Trophoblast cell (in vitro differentiated cells and primary cell): ENCODE measurements at places on chromosomes 16 and 17.

GRCh38 chr17:39704821-39705551 is 5.1 kb downstream of the ERBB2 start:
- H3K27me3 ChIP-seq = no peaks in the 10 kb centered on the region
- peak; percentile 71 for DNase-seq
- no peak overlapping the region for H3K27ac ChIP-seq
- peaks cover 27% of the 10 kb centered on the region for H3K36me3 ChIP-seq
- no peak overlapping the region for H3K4me3 ChIP-seq

DNA sequence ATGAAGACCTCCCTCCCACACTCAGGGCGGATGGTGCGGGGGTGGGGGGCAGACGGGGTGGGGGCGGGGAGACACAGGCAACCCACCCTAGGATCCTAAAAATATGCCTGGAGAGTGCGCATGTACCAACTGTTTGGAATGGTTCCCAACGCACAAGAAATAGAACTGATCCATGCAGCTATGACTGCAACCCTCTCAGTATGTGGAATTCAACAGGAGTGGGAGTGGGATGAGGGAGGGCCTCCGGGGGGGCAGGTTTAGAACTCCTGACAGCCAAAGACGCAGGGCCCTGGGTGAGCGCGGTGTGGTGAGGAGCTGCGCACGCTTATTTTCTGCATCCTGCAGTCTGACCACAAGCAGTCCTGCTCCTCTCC is 1.1 kb upstream of the P2RX5 start:
- H3K4me1 ChIP-seq = peaks cover 8% of the 10 kb centered on the region
- no peaks in the 10 kb centered on the region for H3K36me3 ChIP-seq
- peaks cover 34% of the 10 kb centered on the region for H3K27me3 ChIP-seq
- no peak for DNase-seq
- no peak overlapping the region for H3K27ac ChIP-seq

DNA sequence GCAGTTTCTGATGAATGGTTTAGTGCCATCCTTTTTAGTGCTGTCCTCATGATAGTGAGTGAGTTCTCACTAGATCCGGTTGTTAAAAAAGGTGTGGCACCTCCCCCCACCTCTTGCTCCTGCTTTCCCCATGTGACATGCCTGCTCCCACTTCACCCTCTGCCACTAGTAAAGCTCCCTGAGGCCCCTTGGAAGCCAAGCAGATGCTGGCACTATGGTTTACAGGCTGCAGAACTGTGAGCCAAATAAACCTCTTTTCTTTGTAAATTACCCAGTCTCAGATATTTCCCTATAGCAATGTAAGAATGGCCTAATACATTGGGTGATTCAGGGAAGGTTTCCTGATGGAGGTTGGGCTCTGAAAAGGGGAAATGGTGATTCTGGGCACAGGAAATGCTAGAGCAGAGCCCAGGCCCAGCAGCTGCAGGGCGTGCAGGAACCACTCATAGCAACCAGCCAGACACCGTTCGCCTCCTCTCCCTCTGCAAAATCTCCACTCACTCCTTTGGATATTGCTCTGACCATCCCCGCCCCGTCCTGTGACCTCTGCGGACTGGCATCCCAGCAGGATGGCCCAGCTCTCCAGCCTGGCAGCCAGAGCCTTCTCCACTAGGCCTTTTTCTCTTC is 2.6 kb upstream of the ADORA2B start:
- H3K4me1 ChIP-seq = peaks cover 19% of the 10 kb centered on the region
- no peak for DNase-seq
- H3K27me3 ChIP-seq = peaks cover 8% of the 10 kb centered on the region

DNA sequence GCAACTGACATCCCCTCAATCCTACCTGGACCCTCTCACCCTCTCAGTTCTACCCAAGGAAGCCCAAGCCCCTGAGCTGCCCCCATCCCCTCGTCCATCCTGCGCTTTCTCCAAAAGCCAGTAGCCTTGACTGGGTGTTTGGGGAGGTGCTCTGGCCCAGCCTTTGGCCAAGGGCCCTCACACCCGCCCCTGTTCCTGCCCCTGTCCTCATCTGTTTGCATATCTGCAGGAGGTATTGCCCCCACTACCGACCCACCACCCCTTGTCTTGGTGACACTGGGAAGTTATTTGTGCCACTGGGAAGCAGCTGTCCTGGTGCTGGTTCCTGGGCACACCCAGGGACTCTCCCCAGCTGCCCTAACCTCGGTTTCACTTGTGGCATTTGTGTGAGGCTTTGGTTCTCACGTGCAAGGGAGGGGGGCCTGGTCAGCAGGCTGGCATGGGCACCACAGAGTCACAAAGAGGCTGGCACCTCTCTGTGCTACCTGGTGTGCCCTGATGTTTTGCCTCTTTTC is 75.3 kb downstream of the MRC2 start:
- H3K27me3 ChIP-seq = no peaks in the 10 kb centered on the region
- no peak overlapping the region for H3K4me3 ChIP-seq
- DNase-seq = no peak
- H3K4me1 ChIP-seq = peaks cover 11% of the 10 kb centered on the region
- H3K27ac ChIP-seq = no peak overlapping the region

- no peak overlapping the region for H3K27ac ChIP-seq
- no peak overlapping the region for H3K4me3 ChIP-seq
- peaks cover 4% of the 10 kb centered on the region for H3K4me1 ChIP-seq
- no peaks in the 10 kb centered on the region for H3K36me3 ChIP-seq
- no peaks in the 10 kb centered on the region for H3K27me3 ChIP-seq
- no peak for DNase-seq
Observed at GRCh38 chr16:48734220-48734619, 124.2 kb upstream of the N4BP1 start.

GRCh38 chr16:1053121-1053521 is 19.4 kb upstream of the SSTR5 start:
- DNase-seq = no peak
- H3K4me1 ChIP-seq = peaks cover 6% of the 10 kb centered on the region
- H3K27me3 ChIP-seq = no peaks in the 10 kb centered on the region

DNA sequence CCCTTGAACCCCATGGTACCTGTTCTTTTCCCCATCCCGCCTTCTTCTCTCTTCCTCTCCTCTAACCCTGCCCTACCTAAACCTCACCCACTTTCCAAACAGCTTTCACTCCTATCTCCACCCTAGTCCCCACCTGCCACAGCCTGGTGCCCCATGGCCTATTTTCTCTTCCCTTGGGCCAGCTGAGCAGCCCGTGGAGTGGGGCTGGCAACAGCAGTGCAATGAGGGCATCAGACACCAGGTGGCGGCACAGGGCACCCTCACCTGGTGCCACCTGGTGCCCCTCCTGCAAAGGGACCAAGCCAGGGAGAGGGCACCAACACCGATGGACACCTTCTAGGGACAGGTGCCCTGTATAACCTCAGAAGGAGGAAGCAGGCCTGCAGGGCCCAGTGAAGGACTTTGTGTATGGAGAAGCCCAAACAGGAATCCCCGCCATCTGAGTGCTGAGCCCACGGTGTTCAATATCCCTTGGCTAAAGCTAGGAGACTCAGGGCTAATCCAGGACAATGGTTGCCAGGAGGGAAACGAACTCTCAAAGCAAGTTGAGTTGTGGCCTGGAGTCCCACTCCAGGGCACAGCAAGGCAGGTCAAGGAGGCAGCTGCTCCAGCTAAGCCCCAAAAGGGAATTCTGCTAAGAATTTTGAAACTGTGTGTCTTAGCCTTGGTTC is 4.0 kb upstream of the ABCC3 start:
- no peak overlapping the region for H3K27ac ChIP-seq
- no peaks in the 10 kb centered on the region for H3K36me3 ChIP-seq
- no peak overlapping the region for H3K4me3 ChIP-seq

DNA sequence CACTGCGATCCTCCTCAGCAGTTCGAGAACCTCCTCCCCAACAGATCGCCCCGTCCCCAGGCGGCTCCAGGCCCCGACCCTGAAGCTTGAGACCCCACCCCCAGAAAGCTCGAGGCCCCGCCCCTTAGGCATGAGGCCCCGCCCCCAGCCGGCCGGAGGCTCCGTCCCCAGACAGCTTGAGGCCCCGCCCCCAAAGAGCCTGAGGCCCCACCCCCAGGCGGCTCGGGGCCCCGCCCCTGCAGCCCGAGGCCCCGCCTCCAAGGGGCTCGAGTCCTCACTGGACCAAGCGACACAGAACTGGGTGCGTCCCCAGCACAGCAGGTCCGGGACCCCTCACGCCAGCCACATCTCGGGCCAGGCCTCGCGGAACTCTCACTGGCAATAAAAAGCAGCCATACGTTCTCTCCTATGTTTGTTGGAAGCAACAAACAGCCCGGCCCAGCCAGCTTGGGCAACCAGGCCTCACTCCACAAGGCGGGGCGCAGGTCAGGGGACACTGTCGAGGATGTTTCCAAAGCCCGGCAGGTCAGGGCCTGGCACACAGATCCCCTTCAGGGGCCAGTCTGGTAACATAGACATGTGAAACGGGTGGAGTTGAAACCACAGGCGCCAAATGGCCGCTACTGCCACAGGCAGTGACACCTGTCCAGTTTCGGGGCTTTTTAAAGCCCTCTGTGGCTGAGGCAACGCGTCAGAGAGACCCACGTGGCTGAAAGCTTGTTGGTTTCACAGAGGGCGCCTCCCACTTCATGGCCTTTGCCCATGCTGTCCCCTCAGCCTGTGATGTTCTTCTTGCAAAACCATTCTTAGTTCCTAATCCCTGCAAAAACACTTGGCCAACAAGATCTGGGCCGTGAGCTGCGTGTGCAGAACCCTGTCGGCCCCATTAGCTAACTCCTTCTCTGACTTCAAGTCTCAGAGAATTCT is 224.2 kb downstream of the PARN start:
- no peak overlapping the region for H3K27ac ChIP-seq
- no peaks in the 10 kb centered on the region for H3K4me1 ChIP-seq
- H3K4me3 ChIP-seq = no peak overlapping the region
- H3K36me3 ChIP-seq = no peaks in the 10 kb centered on the region
- H3K27me3 ChIP-seq = no peaks in the 10 kb centered on the region

GRCh38 chr17:72733619-72734282 is 358.7 kb downstream of the SLC39A11 start:
- no peak for DNase-seq
- no peak overlapping the region for H3K27ac ChIP-seq
- H3K4me1 ChIP-seq = no peaks in the 10 kb centered on the region
- H3K27me3 ChIP-seq = no peaks in the 10 kb centered on the region
- no peak overlapping the region for H3K4me3 ChIP-seq

- no peaks in the 10 kb centered on the region for H3K36me3 ChIP-seq
- peaks cover 3% of the 10 kb centered on the region for H3K27me3 ChIP-seq
- H3K4me1 ChIP-seq = peaks cover 11% of the 10 kb centered on the region
- no peak overlapping the region for H3K4me3 ChIP-seq
- no peak overlapping the region for H3K27ac ChIP-seq
Observed at GRCh38 chr16:90016339-90016950, 2.8 kb downstream of the DBNDD1 start.

DNA sequence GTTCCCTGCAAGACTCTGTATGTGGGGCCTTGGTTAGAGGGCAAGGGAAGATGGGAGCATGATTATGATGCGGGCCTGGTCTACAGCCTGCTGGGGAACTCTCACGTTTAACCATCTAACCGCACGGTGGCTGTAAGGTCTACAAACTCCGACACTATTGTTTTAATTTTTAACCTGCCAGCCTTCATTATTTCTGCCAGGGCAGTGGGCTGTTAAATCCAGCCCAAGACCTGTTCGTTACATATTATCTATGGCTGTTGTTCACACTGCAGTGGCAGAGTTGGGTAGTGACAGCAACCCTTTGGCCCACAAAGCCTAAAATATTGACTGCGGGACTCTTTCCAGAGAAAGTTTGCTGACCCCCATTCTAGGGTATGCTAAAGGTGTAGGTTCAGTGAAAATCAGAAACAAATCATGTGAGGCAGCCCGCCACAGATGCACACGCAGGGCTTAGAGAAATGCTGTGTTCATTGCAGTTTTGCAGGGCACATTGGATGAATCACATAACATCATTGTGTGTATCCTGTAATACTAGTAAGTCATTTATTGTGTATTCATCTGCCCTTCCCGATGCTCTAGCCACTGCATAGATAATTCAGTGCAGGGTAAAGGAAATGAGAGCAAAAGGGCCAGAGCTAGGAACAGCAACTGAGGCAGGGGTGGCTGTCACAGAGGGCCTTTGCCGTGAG is 14.3 kb downstream of the SNX29 start:
- no peaks in the 10 kb centered on the region for H3K36me3 ChIP-seq
- no peak for DNase-seq
- peaks cover 6% of the 10 kb centered on the region for H3K4me1 ChIP-seq
- no peaks in the 10 kb centered on the region for H3K27me3 ChIP-seq
- H3K27ac ChIP-seq = no peak overlapping the region
- H3K4me3 ChIP-seq = no peak overlapping the region

DNA sequence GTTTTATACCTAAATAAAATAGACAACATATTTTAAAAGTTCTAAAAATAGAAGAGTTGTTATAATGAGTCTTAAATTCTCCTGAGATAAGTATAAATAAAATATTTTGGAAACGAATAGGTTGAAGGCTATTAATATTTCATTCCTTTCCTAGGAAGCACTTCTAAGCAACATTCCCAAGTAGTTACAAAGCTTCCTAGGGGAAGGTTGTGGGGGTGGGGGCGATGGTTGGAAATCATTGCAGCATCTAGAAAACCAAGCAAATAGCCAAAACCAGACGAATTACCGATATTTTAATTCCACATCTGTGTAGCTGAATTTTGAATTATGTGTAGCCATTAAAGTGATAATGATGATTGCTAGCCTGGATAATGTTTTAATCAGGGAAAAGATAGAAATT is 26.9 kb downstream of the PTRH2 start:
- no peaks in the 10 kb centered on the region for H3K4me1 ChIP-seq
- no peak for DNase-seq
- no peak overlapping the region for H3K27ac ChIP-seq
- H3K36me3 ChIP-seq = peaks cover 20% of the 10 kb centered on the region

DNA sequence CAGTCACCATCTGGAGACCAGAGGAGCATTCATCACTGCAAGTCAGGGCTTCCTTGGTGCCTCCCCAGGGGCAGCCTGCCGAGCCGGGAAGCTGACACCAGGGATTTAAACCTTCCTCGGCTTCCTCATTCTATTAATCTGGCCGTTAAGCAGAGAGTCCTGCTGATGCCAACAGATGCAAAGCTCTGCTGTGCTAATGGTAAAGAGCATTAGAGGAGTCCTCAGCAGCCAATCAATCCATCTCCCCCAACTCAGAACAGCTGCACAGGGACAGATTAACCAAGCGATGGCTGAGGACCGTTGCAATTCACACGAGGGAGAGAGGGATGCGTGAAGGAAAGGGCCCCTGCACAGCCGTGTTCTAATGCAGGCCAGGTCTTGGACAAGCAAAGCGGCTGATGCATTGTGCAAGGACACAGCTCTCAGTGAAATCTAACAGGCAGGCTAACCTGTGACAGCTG is 116.6 kb downstream of the XYLT1 start:
- H3K27ac ChIP-seq = no peak overlapping the region
- no peak for DNase-seq
- no peak overlapping the region for H3K4me3 ChIP-seq

- H3K27me3 ChIP-seq = no peaks in the 10 kb centered on the region
- H3K36me3 ChIP-seq = peaks cover 2% of the 10 kb centered on the region
- H3K4me1 ChIP-seq = peaks cover 20% of the 10 kb centered on the region
- no peak for DNase-seq
- no peak overlapping the region for H3K27ac ChIP-seq
Observed at GRCh38 chr17:78131172-78132083, 857 bp downstream of the TMC8 start.

- H3K36me3 ChIP-seq = no peaks in the 10 kb centered on the region
- DNase-seq = peak; percentile 97
- no peak overlapping the region for H3K4me3 ChIP-seq
- no peak overlapping the region for H3K27ac ChIP-seq
Observed at GRCh38 chr16:81595629-81596292, 151.2 kb downstream of the CMIP start.

GRCh38 chr16:49382916-49383315 is 9.3 kb downstream of the C16orf78 start:
- no peak overlapping the region for H3K4me3 ChIP-seq
- H3K36me3 ChIP-seq = no peaks in the 10 kb centered on the region
- H3K27me3 ChIP-seq = no peaks in the 10 kb centered on the region
- no peak for DNase-seq
- H3K27ac ChIP-seq = no peak overlapping the region
